ENCODE measurements at places on chromosomes 12 and 14.

DNA sequence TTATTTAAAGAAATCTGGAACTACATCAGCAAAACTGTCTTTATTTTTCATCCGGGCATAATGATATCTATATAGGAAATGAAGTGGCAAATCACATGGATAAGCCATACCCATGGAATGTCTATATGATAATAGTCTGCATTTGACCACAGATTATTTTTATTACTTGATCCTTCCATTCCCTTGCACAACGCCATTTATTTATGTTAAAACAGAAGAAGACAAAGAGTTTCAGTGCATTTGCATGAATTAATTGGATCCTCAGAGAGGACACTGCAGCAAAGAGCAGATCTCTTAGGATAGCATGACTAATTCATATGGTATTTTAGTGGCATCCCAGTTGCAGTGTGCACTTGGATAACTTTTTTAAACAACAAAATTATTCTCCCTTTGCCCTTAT lies 345.0 kb downstream of the CCDC91 start:
- peak; percentile 31 for DNase-seq

- peak; percentile 69 for DNase-seq
These were observed 286.2 kb downstream of the CACNA1C start for GRCh38 chr12:2338991-2339431.

GRCh38 chr12:31650918-31651317 lies 8.6 kb upstream of the ETFBKMT start:
- DNase-seq, result no peak

DNA sequence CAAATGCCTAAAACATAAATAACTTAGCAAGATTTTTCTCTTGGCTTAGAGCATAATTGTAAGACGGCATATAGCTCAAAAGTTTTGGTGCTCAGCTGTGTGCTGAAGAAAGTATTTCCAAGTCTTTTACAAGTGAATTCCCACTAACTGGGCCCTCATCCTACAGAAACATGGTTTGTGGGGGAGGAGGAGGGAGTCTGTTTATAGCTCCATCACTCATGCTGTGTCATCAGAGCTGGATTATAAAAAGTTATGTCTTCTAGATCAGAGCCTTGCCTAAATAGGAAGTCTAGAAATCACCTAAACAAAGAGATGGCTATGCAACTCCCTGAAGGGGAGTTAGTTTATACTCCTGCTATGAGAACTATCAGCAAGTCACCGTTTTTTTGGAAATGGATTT lies 65.9 kb upstream of the OTOGL start:
- DNase-seq, result peak; percentile 44

All from MCF 10A (cell line).